Dermis blood vessel endothelial cell (primary cell): ENCODE measurements at places on chromosomes 12 and 14. TPM values are rescaled to one million over a fixed set of nuclear protein-coding genes. Genes with fewer than 3 reads are reported as not detected.

ARHGEF40 gene
- 6.2 and 7.3 TPM in 2 replicates for total RNA-seq

OR6C76 gene
- total RNA-seq: not detected in 2 replicates

AMDHD1 gene
- total RNA-seq: 0.28 TPM in 1 of 2 replicates, not detected in the other

WIF1 gene
- total RNA-seq: not detected in 2 replicates

HCAR3 gene
- total RNA-seq: not detected in 2 replicates

IAPP gene
- not detected in 2 replicates for total RNA-seq

FGD4 gene
- total RNA-seq: 37.2 and 63.8 TPM in 2 replicates

KRT71 gene
- not detected in 2 replicates for total RNA-seq

SLC6A15 gene
- total RNA-seq: 0.51 and 2.2 TPM in 2 replicates

SERPINA9 gene
- total RNA-seq: not detected in 2 replicates

KRT74 gene
- not detected in 2 replicates for total RNA-seq

RPL10L gene
- not detected in 2 replicates for total RNA-seq

ITPR2 gene
- total RNA-seq: 43.2 and 64.6 TPM in 2 replicates

CNTN1 gene
- total RNA-seq: 0.05 and 0.17 TPM in 2 replicates

TMPRSS12 gene
- total RNA-seq: not detected in 2 replicates

SCNN1A gene
- total RNA-seq: 1.5 and 7.1 TPM in 2 replicates

MUCL1 gene
- total RNA-seq: not detected in 2 replicates

WNT1 gene
- total RNA-seq: not detected in 2 replicates

ANAPC7 gene
- total RNA-seq: 56.8 and 71.9 TPM in 2 replicates

ZNF891 gene
- 0.93 and 1.0 TPM in 2 replicates for total RNA-seq
